Astrocyte of the cerebellum (primary cell): ENCODE measurements at places on chromosomes 12 and 14.

- DNase-seq, result no peak
Measured at GRCh38 chr12:23909551-23909950, 39.9 kb downstream of the SOX5 start.

DNA sequence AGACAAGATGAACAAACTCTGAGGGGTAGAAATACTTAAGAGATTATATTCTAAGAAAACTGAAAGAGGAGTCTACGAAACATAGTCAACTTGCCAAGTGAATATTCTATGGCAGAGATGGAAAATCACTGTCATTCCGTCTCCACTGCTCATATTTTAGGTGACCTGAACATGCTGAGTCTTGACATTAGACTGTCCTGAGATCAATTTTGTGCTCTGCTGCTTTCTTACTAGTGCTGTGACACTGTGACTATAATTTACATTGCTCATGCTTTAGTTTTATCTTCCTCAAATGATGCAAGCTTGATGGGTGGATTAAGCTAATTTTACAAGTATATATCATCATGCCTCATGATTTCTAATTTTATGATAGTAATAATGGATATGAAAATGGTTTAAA, 228.2 kb upstream of the LRFN5 start:
- no peak for DNase-seq

GRCh38 chr14:104118006-104118844, 20.2 kb upstream of the KIF26A start:
- DNase-seq, result no peak

GRCh38 chr12:9260931-9261330, 52.7 kb upstream of the PZP start:
- DNase-seq, result no peak

DNA sequence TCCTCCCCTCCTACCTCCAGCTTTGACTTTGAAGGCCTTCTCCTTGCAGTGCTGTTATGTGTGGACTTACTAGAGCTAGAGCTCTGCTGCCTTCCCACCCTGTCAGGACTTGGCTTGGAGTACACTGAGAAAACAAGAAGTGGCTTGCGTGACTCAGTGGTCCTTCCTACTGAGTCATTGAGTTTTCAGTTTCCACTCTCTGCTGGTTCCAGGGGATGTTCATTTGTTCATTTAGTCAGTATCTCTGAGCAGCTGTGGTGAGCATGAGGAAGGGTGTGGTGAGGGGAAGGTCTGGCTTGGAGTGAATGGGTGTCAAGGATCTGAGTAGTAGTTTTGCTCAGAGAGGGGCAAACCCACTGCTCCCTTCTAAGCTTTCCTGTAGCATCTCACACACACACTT, 17.2 kb upstream of the ELK3 start:
- DNase-seq, result no peak

DNA sequence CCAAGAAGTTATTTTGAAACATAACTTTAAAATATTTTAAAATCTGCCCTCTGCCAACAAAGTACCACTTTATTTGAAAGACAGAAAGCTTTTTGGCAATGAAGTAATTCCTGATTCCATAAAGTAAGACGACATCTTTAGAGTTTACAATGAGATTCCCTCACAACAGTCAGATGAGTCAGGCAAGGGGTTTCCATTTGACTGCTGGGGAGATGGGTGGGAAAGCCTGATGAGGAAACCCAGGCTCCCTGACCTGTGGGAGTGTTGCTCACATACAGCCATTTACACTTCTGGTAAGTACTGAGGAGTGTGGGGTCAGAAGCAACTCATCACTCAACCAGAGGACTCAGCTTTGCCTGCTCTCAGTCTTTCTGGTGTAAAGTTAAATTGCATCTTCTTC, 10.2 kb downstream of the KITLG start:
- no peak for DNase-seq

- DNase-seq, result no peak
Measured at GRCh38 chr12:114414031-114414865, 8.3 kb upstream of the TBX5 start.
